ENCODE measurements at places on chromosomes 13 and 19.
A peak's percentile ranks its signal among the peaks of the same experiment; 100 is the strongest.

GRCh38 chr19:35149463-35149862 is 5.1 kb upstream of the FXYD5 start:
- no peak for DNase-seq

GRCh38 chr19:51099047-51099382 is 9.2 kb downstream of the CTU1 start:
- DNase-seq: no peak

DNA sequence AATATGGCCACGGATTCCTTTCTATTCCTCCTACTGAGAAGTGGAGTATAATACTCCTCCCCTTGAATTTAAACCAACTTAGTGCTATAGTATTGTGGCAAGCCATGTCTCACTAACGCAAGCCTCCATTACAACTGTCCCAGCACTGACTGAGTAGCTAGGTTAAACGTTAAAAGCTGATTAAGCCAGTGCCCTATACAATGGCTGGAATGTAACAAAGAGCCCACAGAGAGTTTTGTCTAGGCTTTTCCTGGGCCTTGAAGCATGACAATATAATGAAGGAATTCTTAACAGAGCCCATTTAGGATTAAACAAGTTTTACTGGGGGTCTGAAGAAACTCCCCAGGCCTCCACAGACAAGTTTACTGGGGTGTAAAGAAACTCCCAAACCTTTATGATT is 254.5 kb upstream of the DACH1 start:
- no peak for DNase-seq

- no peak for DNase-seq
Observed at GRCh38 chr19:48455908-48456562, 661 bp downstream of the KCNJ14 start.

DNA sequence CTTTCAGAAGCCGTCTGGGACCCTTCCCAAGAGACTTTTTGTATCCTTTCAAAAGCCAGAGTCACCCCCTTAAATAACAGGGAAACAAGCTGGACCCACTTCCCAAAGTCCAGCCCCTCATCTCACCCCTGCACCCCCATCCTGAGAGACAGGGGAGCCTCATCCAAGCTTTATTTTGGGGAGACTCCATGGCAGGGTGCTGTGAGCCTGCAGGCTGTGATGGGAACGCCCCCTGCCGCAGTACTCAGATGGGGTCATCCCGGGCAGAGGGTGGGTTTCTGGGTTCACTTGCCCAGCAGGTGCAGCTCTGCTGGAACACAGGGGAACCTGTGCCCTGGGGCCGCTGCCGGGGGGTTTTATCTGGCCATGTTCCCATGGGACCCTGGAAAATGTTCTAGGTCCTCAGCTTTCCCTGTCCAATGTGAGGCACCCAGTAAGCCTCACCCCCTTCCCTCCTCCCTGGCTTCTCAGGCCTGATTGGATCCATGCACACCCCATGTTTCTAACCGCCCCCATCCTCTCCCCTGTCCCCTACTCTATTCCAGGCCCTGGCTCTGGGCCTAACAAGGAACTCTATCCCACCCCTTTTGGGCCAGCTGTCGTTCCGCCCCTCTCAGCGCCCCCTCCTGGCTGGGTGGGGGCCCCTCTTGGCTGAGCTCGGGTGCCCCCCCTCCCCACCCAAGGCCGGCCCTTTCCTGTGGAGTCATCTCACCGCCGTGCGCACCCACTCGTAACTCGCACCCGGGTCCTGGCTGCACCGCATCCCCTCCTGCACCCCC is 1.0 kb downstream of the HIF3A start:
- DNase-seq: no peak

DNA sequence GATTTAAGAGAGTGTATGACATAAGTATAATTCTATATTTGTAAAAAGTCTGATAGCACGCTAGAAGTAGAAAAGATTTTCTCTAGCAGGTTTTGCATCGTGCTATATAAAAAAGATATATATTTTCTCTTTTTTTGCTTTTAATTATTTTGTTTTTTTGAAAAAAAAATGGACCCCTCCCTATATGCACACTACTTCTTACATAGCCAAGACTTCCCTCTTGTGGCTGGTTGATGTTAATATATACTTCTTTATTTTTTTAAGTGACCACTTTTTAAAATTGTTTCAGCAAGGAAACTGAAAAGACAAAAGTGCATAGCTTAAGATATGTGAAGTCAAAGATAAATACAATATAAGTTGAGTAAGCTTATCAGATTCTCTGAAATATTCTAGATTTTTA is 1202.8 kb downstream of the DIAPH3 start:
- no peak for DNase-seq

DNA sequence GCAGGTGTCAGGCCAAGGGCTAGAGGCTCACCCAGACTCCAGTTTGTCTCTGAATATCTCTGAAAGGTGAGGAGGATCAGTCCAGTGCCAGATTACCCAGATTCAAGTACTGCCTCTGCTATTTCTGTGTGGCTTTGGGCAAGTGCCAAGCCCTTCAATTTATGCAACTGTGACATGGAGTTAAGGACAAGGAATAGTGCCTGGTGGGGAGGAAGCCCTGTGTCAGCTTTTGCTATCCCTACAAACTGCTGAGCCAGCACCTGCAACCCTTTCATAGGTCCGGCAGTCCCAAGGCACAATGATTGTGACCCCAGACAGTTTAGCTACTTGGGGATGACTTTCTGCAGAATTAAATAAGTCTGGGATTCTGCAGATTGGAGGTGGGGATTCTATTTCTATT is 123.0 kb downstream of the KL start:
- DNase-seq: no peak

DNA sequence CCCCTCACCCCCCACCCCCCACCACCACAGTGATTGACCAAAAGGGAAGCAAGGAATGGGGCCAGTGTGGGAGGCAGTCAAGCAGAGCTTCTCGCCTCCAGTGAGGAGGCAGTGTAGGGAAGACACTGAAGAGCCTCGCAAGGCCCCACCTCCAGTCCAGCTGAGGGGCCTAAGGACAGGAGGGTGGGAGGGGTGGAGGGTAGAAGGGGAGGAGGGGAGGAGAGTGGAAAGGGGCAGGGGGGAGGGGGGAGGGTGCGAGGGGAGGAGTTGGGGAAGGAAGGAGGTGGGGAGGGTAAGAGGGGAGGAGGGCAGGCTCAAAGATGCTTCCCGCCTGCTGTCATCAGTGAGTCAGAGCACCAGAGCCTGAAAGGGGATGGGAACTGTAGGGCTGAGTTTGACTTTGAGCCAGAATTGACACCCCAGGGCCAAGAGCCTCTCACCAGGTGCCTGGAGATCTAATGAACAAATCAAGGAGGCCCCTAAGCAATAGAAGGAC is 786.2 kb downstream of the UQCRFS1 start:
- no peak for DNase-seq

DNA sequence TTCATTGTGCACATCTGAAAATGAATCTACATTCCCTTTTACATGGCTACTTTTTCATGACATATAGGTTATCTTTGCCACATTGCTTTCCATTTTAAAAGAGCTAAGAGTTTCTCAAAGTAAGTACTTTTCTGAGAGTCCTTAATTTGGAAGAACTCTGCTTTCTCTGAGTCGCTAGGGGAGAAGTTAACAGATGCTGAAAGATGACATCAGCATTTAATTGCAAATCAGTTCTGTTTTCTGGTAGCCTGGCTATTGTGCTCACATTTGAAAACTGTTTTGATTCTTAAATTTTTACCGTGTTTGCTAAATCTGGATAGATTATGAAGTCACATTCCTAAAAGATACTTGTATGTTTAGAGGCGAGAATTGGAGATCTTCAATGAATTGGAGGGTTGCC is 107.7 kb upstream of the C1QTNF9B start:
- no peak for DNase-seq

DNA sequence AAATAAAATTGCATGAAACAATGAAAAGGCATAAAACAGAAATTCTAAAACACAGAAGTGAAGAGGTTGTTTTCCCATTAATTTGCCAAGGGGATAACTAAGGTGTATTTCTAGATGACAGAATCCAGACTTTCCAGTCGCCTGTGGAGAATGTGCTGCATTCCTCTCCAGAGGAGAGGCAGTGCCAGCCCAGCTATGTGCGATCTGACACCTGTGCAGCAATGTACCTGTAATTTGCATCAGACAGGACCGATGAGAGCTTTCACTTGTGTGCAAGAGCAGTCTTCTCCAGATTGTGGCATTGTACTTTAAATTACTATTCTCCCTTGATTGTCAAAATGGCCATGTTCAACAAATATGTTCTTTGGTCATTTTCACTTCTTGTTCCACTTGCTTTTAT is 1037.9 kb downstream of the EFNB2 start:
- DNase-seq: no peak

GRCh38 chr13:60148918-60149317 is 14.8 kb downstream of the DIAPH3 start:
- DNase-seq: no peak

DNA sequence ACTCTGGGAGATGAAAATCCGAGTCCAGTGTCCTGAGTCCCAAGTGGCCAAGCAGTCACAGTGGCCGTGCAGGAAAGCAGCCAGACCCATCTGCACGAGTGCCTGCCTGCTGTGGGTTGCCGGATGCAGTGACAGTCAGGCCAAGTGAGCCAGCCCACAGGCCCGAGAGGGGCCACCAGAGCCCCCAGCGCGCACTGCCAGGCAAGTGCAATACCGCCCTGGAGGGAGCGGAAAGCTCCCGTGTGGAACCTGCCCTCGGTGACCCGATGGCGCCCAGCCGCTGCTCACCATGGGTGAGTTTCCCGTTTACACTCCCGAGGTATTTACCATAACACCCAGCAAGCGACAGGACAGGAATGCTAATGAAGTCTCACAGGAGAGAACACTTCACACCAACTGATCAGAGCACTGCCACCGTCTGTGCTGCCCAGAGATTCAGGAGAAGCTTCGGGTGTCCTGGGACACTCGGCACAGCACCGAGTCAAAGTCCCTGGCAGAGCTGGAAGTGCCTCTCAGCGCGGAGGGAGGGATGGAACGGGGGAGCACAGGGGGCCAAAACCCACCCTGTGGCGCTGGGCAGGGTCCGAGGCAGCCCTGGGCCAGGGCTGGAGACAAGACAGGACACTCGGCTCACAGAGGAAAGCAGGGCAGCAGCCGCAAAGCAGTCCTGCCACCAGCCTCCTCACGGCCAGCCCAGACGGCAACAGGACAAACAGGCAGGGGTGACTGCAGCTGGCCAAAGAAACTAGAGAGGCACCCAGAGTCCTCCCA is 21.3 kb upstream of the TINCR start:
- DNase-seq: no peak

- peak; percentile 88 for DNase-seq
Observed at GRCh38 chr19:17260842-17261325, 3.7 kb downstream of the USHBP1 start.

DNA sequence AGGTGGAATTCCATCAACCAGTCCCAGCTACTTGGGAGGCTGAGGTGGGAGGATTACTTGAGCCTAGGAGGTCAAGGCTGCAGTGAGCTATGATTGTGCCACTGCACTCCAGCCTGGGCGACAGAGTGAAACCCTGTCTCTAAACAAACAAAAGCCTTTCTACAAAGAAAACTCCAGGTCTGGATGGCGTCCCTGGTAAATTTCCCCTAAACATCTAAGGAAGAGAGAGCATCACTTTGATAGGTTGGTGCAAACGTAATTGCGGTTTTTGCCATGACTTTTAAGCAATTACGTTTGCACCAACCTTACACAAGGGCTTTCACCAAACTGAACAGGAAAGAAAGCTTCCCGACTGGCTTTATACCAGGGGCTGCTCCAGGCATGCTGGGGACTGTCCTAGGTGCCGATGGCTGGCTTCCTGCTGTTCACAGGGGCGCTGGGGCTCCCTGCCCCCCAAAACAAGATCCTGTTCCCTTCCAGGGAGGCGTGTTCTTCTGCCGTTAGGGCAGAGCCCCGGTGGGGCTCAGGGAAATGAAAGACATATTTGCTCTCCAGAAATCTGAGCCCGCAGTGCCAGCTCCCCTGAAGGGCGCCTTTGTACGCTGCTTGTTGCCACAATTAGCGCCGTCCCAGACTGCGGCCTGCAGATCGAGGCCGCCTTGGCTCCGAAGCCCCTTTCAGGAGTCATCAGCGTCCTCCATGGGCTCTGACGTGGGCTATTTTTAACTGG is 38.7 kb upstream of the KLF2 start:
- DNase-seq: no peak

GRCh38 chr13:69101841-69102240 is 1005.8 kb upstream of the ATXN8OS start:
- no peak for DNase-seq

GRCh38 chr19:27759896-27760295 is 1453.1 kb downstream of the UQCRFS1 start:
- DNase-seq: no peak

DNA sequence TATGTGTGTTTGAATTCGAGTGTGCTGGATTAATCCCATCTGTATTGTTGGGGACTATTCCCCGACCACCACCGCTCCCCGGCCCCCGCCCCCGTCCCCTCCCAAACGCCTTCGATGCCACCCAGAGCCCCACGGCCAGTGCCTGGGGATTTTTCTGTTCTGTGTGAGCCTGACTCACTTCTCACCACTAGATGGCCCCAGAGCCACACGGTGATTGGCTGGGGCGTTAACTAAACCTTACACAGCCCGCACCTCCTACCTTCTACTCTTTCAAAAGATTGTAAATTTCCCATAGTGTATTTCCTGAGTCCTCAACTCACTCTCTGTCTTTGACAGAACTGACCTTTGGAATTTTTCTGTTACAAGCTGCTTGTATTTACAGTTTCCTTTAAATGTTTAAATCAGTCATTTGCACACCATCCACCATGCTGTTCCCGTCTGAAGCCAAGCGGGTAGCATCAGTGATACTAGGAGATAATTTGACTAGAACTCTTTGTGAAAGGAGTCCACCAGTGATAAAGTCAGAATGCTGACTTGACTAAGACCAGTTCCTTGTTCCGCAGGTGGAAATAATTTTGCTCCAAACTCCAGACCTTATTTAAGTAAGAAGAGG is 61.4 kb downstream of the RFX2 start:
- DNase-seq: peak; percentile 75

- DNase-seq: no peak
Observed at GRCh38 chr13:54194233-54195024, 1165.8 kb downstream of the OLFM4 start.

- DNase-seq: no peak
Observed at GRCh38 chr19:13598098-13598497, 91.8 kb upstream of the CACNA1A start.

- DNase-seq: no peak
Observed at GRCh38 chr19:49335784-49336481, 727 bp downstream of the CD37 start.

DNA sequence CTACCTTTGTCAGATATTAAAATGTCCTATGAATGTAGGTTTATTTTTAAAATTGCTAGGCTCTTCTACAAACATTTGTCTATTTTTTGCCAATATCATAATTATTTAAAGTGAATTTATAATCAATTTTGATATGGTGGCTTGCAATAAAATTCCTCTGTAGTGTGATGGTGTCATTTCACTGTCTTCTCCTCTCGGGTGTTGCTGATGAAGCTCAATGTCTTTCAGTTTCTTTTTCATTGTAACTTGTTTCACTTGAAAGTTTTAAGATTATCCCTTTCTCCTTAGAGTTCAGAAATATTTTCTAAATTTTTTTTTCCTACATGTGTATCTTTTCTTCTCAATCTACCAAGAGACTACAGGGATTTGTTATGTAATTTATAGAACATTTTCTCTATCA is 267.1 kb upstream of the EDNRB start:
- no peak for DNase-seq

- DNase-seq: no peak
Observed at GRCh38 chr19:50797781-50798658, 7.8 kb downstream of the ACP4 start.

- no peak for DNase-seq
Observed at GRCh38 chr13:75371203-75371602, 110.8 kb downstream of the TBC1D4 start.

All from LoVo (cell line).